ENCODE measurements at places on chromosomes 11 and 22.

- DNase-seq, result peak; percentile 5
These were observed 772 bp downstream of the NAV2 start for GRCh38 chr11:19713196-19714021.

DNA sequence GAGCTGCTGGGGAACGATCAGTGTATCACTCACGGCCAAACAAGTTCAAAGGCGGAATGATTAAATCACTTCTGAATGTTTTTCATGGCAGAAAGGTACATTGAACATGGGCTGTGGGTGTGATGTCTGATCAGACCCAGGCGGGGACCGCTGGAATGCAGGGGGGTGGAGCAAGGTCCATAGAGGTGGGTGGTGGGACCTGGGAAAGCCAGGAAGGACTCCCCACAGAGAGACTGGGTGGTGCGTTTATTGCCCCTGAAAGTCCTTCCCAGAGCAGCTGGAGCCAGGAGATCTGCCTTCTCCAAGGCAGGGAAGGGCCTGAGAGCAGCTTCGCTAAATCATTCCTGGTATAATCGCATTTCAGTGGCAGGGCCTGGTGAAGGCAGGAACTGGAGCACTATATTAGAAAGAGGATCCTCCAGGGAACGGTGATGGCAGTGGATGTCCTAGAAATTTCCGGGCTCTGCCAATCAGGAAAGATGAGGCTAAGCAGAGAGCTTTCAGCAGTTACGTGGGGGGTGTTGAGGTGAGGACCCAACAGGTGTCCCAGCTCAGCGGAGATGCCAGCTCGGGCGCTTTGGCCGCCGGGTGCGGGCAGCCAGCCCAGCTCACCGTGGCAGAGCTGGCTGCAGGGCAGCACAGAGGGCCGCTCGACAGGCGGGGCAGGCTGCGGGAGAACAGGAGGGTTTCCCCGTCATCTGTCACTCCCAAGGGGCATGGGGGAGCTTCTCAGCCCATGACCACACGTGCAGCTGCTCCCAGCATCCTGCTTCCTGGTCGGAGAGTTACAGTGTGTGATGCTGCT lies 271.7 kb downstream of the CTTN start:
- no peak for DNase-seq

DNA sequence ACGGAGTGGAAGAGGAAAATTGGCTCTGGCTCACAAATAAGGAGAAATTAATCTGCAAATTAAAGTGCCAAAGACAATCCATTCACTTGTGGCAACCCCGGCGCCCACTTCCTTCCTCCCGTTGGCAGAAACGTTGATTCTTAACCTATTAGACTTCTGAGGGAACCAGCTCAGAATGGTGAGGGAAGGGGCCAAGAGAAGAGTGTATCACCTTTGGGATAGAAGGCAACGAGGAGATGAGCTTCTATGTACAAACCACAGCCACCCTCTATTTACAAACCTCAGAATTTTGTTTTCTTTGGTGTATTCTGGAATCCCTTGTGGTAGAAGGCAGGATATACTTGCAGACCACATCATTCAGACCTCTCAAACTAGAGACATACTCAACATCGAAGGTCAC lies 1.1 kb downstream of the MB start:
- no peak for DNase-seq

DNA sequence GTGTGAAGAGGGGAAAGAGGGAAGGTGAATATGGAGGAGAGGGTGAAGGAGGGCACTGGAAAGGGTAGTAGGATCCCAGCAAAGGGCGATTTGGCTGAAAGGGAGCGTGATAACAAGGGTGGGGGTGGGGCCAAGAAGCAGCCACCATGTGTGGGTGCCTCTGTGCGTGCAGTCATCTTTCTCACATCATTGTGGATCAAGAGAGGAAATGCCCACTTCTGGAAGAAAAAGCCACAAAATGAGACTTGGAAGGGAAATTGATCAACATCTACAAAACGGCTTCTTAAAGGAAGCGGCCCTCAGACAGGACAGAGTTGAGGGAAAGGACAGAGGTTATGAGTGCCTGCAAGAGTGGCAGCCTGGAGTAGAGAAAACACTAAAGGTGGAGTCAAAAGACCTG lies 1.2 kb upstream of the CXCR5 start:
- DNase-seq, result no peak

- peak; percentile 30 for DNase-seq
These were observed 1.4 kb downstream of the MICAL2 start for GRCh38 chr11:12111549-12112520.

DNA sequence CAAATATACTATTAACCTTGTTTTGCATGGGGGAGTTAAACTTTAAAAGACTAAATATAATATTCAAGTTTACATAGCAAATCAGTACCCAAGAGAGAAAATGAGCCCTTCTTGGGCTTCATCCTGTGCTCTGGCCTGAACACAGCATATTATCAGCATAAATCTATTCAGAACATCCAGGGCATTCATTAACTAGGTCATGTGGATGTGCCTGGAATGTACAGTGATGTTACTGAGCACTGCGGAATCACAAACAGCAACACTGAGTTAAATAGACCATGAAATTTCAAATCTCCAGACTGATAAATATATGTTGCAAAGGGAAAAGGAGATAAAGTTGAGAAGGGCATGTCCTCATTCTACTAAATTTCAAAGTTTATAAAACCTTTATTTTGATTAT lies 426.4 kb downstream of the AASDHPPT start:
- DNase-seq, result peak; percentile 12

GRCh38 chr11:1389103-1389931 lies 417 bp upstream of the BRSK2 start:
- peak; percentile 96 for DNase-seq

GRCh38 chr11:2794968-2795322 lies 90.6 kb downstream of the CDKN1C start:
- no peak for DNase-seq

Data from fibroblast of skin of scalp (primary cell).